ENCODE measurements at places on chromosomes 6 and 20.

DNA sequence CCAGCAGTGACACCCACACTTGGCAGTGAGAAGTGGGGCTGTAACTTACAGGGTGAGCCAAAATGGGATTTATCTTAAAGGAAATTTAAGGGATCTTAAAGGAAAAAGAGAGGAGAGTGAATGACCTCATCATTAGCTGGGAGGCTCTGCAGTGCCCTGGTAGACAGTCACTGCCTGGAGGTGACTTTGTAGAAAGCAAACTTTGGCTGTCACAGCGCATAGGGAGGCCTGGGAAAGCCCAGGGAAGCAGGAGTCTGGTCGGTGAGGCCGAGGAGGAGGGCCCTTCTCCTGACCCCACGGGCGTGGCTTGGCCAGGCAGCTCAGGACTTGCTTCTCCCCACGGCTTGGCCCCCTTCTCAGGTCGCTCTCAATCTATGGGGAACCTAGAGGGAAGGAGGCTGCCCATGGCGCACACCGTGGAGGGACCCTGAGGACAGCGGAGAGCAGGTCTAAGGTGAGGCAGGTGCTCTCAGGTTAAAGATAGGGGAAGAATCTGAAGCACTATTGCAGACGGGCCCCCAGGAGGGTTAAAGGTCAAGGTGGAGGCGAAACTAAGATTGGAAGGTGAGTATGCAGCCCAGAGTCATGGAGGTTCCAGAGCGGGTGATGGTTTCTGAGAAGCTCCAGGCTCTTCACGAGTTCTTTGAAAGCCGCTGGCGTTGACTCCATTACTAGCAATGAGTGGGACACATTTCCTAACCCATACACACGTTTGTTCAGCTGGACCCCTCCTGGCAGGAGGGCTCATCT, 15.6 kb upstream of the RIPK1 start:
- no peak for DNase-seq

- DNase-seq, result no peak
Observed at GRCh38 chr6:51350308-51350904, 531.7 kb downstream of the TFAP2B start.

DNA sequence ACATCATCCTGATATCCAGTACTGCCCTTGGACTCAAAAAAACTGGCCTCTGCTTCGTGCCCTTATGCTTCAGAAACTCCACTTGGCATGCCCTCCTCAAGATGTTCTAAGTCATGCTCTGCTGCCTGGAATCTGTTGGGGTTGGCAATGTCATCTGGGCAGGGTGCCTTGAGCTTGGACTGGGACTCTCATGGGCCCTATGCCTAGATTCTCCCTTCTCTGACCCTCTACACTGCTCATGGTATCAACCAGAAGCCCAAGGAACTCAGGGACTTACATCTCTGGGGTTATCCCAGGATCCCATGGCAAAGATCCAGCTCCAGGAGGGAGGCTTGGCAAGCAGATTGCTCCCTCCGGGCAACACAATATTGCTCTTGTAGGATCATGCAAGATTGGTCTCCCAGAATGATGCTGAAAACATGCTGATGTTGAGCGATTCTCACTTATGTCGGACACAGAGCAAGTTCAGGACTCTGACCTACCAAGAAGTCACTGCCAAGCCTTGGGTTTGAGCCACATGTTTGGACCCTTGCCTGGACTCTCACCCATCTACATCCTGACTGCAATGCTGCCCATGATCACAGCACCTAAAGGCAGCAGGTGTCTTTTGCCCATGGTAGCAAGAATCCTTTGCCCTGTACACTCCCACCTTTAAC, 88.8 kb downstream of the ADAT2 start:
- no peak for DNase-seq

- no peak for DNase-seq
Observed at GRCh38 chr6:111603040-111603439, 2.6 kb downstream of the TRAF3IP2 start.

- DNase-seq, result no peak
Observed at GRCh38 chr20:34871320-34871926, 1.2 kb downstream of the GGT7 start.

DNA sequence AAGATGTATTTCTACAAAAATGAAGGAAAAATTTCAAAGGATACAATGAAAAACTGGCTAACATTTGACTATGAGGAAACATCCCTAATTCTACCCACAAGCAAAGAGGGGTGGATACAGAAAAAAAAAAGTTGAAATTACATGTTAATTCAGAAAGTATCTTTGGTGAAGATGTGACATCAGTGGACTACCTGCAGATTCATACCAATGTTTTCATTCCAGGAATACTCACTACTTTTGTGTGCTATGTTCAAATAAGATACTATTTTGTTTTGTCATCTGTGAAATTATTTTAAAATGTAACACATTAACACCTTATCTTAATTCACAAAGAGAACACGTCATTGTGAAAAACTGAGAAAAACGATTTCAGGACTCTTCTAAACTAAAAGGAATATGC, 159.3 kb upstream of the SHLD1 start:
- no peak for DNase-seq

All from stimulated activated CD8-positive, alpha-beta memory T cell treated with anti-CD3 and anti-CD28 coated beads, Interleukin-4, amount 100 ng/mL, for 1 hour (primary cell).